ENCODE measurements at places on chromosomes 4 and X.

GRCh38 chr4:169362607-169363006 is 91.9 kb upstream of the SH3RF1 start:
- no peak for DNase-seq

DNA sequence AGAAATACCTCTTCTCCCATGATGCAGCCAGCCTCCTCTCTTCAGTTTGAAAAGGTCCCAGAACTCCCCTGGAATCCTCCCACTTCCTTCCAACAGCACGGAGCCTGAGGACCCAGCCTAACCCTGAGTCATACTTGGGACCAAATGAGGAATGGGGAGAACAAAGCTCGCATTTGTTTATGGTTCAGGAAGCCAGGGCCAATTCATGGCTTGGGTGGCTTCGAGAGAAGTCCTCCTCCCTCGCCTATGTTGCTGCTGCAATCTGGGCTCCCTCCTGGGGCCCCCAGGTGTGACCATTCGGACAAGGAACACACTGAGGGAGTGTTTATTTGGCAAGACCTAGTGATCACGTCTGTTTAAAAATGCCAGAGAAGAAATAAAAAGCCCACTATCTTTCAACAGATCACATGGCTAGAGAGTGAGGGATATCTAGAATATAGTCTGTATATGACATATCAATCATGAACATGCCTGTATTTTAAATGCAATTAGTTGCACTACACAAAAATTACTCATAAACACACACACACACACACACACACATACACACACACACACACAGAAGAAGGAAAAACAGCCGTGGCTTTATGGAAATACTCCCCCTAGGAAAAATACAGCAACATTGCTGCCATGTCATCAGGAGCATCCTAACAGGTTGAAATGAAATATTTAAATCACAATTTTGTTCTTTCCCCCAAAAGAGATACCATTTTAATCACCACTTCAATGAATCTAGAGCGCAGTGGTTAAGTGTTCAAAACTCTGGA is 155.7 kb upstream of the MAP3K15 start:
- DNase-seq: no peak

DNA sequence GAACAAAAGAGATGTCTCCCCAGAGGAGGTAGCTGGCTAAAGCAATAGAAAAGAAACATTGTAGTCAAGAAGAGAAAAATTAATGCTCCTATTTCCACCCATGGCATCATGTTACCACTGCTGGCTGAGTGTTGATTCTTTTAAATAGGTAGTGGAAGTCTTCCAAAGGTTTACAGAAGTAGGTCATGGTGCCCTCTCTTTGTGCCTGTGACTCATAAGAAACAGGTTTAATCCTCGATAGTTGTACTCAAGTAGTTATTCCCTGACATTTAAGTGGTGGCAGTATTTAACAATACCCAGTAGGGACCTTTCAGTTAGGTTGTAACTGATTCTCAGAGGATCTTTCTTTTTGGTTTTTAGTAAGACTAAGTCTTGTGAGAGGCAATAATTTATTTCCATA is 247.8 kb downstream of the TEX13A start:
- no peak for DNase-seq

DNA sequence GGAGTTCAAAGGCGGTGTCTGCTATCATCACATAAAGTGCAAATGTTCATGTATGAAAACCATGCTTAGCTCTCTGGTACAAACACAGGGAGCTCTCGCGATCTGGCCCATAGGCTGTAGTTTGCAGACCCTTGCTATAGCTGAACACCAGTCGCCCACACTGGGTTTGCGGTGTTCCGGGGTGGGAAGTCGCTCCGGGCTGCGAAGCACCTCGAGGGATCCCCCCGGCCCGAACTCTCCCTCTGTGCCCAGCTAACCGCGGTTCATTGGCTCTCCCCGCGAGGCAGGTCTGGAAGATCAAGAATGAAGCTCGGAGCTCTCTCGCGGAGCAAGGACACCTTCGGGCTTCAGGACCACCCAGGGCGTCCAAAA is 341 bp upstream of the PRPS2 start:
- DNase-seq: no peak

- no peak for DNase-seq
Measured at GRCh38 chr4:40349561-40350198, 14.5 kb downstream of the CHRNA9 start.

- DNase-seq: no peak
Measured at GRCh38 chrX:149205937-149206336, 299.2 kb downstream of the IDS start.

- no peak for DNase-seq
Measured at GRCh38 chr4:22787753-22788375, 95.1 kb downstream of the GBA3 start.

DNA sequence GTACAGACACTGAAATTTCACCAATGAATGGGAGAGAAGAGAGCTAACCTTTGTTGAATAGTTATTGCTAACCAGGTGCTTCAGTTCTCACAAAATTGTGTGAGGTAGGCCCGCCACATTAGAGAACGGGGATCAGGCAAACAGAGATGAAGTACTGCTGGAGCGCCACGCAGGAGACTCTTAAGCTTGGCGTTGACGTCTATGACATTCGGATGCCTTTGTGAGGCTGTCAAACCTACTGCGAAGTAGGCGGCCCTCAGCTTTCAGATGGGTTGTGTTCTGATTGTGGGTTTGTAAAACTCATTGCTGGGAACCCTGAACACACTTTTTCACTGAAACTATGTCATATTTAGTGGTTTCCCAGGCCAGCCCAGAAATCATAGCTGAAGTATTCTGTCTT is 173.6 kb downstream of the CBR4 start:
- no peak for DNase-seq

GRCh38 chr4:15963001-15963451 is at the start of gene FGFBP2:
Gene FGFBP2, minus strand, starts transcription at chr4:15963175. Its CDS starts 46 bp downstream, at chr4:15963129.
- peak; percentile 38 for DNase-seq

DNA sequence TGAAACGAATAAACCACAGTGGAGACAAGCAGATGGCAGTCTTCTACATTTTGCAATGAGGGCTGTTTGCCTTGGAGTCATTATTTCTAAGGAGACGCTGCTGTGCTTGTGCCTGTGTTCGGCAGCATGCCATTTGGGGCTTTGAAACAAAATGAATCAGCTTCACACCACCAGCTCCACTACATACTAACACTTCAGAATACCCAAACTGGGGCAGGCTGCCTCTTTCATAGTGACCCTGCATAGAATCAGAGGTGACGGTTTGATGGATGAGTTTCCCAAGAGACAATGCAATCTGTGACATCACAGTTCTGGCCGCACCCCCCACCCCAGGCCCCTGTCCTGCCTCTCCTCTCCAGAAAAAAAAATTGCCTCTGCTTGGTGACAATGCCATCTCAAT is 57.1 kb upstream of the MID1 start:
- no peak for DNase-seq

DNA sequence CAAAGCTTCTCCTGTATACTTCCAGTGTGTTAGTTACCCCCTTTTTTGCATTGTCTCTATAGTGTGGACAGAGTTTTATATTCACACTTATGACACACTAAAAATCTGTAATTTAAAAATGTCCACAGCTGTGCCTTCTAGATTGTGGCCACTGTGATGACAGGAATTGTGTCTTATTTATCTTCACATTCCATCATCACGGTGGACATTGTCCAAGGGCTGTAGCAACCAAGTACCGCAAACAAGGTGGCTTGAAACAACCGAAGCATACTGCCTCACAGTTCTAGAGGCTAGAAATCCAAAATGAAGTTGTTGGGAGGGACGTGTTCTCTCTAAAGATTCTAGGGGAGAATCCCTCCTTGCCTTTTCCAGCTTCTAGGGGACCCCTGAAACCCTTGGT is 32.3 kb downstream of the CHRNA9 start:
- DNase-seq: no peak

- no peak for DNase-seq
Measured at GRCh38 chr4:186472948-186473347, 82.4 kb downstream of the MTNR1A start.

- no peak for DNase-seq
Measured at GRCh38 chr4:54929459-54929858, 195.9 kb downstream of the KDR start.

DNA sequence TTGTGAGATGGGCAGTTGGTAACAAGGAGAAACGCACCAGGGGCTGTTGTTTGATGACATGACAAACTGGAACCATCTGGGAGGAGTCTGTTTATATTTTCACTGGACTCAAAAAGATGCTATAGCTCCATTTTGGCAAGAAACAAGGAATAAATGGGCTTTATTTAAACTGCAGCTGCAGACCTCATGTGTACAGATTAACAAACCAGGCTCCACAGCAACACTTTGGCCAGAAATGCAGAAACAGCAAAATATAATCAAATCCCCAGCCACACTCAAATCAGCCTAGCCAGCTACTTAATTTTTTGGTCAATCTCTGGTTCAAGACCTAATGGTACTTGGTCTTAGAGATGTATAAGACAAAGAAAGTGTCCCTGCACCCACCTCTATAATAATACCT is 52.7 kb downstream of the ASB9 start:
- no peak for DNase-seq

DNA sequence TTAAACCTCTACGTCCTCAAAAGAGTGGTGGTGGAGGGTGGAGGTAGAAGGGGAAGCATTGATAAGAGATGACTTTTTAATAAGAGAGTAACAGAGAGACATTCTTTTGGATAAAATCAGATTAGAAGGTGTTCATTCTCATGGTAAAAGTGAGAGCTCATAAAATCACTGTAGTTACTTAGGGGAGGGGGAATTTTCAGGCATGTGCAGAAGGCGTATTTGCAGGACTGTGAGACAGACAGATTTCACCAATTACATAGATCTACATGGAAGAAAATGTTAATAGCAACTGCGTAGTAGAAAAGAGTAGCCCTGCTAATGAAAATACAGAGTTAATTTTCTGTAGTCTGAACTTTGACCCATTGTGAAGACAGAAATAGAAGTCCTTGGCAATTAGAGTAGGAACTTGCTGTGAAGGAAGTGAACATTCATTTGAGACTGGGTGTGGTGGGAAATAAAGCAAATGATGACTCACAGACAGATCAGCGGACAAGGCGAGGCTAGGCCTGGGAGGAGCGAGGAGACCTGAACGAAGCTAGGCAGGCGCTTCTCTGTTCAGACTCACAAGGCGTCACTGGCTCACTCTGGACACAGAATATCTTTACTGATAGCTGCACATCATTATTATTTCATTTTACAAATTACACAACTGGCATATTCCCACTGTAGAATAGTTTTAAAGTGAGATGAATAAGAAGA is 57.2 kb upstream of the FAM9C start:
- no peak for DNase-seq

- no peak for DNase-seq
Measured at GRCh38 chrX:139932073-139932900, 566 bp downstream of the ATP11C start.

DNA sequence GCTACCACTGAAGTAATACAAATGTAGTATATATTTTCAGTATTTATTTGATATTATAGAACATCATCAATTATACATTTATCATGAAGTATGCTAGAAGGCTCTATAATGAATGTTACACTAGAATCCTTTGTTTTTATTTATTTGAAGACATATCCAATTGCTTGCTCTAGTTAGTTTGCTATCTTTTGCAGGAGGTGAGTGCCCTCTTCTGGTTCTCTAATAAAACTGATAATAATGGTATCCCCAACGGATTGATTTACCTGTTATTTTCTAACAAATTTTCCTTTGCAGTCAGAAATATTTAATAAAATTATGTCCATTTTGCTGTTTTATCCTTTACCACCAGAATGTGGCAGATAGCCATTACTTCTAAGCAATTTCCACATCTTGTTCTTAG is 274.3 kb upstream of the TACR3 start:
- DNase-seq: no peak

GRCh38 chr4:39406763-39407583 is at the start of gene KLB:
Gene KLB, plus strand, starts transcription at chr4:39406930. Its CDS starts 20 bp downstream, at chr4:39406950.
- DNase-seq: no peak

All from activated CD8-positive, alpha-beta memory T cell treated with anti-CD3 and anti-CD28 coated beads for 4 hours (primary cell).